SIG-M5 (cell line): ENCODE measurements at places on chromosomes 5 and 9.

GRCh38 chr9:96381125-96381524 lies 2.4 kb downstream of the SLC35D2 start:
- DNase-seq: no peak

DNA sequence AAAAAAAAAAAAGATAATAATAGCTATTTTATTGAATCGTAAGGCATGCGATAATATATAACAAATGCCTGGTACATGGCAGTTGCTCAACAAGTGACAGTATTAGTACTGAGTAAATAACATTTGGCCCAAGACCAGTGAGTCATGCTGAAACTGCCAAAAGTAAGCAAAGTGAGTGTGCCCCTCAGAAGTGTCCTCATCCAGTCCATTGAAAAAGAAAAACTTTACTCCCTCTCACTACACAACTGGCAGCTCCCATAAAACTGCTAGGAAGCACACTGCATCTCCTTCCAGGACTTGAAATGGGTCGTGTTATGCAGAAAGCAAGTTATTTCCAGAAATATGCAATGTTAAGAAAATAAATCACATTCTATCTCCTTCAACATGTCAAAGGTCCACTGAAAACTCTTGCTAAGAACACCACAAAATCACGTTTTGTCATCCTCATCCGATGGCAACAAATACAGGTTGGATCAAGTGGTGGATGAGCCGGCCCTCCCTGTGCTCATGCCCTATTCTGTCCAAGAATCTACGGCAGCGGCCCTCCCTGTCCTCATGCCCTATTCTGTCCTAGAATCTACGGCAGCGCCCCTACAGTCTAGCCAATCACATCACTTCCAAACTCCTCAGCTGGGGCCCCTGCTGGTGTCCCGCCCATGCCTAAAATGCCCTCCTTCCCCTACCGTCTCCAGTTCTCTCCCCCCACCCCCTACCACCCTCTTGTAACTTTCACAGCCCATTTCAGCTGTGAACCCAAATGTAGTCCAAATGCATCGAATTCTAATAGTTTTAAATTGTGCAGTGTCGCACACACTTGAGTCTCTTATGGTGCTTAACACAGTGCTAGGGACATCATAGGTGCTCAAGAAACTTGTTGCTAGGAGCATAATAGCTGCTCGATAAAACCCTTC lies 12.5 kb downstream of the PTCH1 start:
- DNase-seq: no peak

DNA sequence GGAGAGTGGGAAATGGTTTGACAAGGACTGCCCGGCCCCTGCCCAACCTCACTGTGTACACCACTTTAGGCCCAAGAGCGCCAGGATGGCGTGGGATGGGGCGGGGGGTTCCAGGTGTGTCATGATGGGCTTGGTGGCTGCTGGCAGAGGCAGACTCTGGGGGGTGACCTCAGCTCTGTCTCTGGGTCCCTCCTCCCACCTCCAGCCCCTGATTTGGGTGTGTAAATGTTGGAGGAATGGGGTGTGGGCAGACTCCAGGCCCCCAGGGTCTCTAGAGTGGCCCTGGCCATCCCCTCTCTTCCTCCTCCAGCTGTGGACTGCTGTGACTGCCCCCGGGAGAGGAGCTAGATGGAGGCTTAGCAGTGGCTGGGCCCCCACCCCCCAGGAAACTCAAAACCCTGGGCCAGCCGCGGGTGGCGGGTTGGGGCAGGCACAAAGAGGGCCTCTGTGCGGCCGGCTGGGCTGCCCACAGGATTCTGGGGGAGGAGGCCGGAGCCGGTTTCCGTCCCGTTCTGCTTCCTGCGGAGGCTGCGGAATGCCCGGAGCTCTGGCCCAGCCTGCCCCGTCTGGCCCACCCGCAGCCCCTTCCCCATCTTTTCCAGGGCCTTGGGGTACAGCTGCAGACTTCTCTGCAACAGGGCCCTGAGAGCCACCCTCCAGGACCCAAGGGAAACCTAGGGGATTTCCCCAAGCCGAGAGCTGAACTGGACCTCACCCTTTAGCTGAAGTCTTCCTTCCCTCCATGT lies 23.1 kb downstream of the CXXC5 start:
- no peak for DNase-seq

DNA sequence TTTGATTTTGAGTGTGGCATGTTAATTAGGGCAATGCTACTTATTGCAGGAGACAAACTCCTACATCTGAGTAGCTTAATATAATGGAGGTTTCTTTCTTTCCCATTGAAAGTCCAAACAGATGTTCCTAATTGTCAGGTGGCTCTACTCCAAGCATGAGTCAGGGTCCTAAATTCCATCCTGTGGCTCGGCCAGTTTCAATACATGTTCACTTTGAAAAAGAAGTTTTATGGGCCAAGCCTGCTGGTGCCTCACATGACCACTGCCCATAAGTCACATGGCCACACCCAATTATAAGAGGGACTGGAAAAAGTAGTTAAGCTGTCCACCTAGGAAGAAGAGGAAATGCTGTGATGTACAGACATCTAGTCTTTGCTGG lies 170.4 kb downstream of the ARRDC3 start:
- DNase-seq: no peak

DNA sequence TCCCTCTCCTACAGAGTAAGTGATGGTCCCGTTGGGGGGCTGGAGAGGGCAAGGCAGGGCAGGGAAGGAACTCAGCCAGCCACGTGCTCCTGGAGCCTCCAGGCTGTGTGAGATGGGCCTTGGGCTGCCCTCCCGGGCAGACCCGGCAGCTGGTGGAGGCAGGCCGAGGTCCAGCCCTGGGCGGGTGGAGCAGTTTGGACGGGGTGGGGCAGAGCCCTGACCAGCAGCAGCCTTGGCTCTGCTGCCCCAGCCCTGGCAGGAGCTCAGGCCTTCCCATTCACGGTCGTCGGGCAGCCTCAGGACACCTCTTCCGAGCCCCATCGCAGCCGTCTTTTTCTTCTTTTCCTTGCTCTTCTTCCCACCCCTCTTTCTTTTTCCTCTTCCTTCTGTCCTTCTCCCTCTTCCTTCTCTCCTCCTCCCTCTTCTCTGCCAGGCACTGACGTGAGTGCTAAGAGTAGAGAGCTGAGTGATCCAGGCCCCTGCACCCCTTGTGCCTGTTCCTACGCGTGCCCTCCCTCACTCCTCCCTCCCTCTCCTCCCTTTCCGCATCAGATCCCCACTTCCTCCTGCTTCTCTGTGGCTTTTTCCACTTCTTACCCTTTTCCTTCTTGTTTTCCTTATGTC lies 42.8 kb downstream of the AMBP start:
- no peak for DNase-seq

GRCh38 chr9:37995348-37995737 lies 73.7 kb downstream of the SHB start:
- no peak for DNase-seq

DNA sequence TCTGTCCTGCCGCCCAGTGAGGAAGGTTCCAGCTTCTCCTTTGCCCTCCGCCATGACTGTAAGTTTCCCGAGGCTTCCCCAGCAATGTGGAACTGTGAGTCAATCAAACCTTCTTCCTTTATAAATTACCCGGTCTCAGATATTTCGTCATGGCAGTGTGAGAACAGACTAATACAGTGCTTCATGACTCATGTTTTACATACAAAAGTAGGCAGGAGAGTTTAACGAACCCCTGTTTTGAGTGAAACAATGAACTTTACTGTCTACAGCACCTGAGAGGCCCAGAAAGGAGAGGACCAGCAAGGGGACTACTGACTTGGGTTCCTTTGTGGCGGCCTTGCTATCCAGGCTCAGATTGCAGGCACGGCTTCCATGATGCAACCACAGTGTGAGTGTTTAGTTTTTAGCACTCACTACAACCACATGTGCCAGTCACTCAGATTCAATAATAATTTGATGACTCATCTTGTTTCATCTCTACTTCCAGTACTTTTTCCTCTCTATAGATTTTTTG lies 139.1 kb upstream of the CLINT1 start:
- no peak for DNase-seq

- DNase-seq: no peak
Measured at GRCh38 chr9:16828340-16829281, 41.9 kb downstream of the BNC2 start.

- DNase-seq: no peak
Measured at GRCh38 chr5:145697251-145697990, 137.7 kb downstream of the PRELID2 start.

DNA sequence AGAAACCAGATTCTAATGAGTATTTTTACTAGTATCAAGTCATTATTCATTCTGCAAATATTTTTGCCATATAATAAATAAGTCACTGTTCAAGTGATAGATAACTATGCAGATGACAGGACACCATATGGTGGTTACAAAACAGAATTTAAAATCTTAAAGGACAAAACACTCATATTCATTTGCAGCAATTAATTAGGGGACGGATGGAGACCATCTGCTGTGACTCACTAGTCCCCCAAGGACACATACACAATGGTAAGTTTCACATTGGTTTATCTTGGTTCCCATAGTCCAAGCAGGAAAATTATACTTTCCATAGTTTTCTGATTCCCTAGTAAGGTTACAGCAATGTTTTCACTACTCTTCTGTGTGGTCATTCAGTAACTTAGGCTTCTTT lies 28.4 kb upstream of the SPATA31C2 start:
- no peak for DNase-seq

- DNase-seq: no peak
Measured at GRCh38 chr9:114958844-114959235, 28.4 kb upstream of the TNFSF8 start.

DNA sequence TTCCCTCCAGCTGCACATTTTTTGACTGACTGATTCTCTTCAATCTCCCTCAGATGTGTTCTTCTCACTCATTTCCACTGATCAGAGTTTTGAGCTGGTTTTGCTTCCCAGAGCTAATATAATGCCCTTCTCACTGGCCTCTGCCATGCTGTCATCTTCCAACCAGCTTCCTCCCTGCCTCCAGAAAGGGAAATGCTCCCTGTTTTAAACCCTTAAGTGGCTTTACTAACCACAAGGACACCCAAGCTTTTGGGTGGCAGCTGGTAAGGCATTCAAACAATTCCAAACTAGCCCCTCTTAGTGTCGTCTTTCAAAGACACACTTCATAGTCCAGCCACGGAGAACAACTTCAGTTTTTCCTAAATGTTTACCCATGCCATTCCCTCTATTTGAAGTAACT lies 172.5 kb downstream of the CRB2 start:
- DNase-seq: no peak

GRCh38 chr5:151937851-151938250 lies 13.2 kb upstream of the GLRA1 start:
- no peak for DNase-seq

- DNase-seq: no peak
Measured at GRCh38 chr5:139642891-139643871, 5.0 kb upstream of the CXXC5 start.

GRCh38 chr5:83058726-83059125 lies 18.5 kb downstream of the TMEM167A start:
- no peak for DNase-seq

DNA sequence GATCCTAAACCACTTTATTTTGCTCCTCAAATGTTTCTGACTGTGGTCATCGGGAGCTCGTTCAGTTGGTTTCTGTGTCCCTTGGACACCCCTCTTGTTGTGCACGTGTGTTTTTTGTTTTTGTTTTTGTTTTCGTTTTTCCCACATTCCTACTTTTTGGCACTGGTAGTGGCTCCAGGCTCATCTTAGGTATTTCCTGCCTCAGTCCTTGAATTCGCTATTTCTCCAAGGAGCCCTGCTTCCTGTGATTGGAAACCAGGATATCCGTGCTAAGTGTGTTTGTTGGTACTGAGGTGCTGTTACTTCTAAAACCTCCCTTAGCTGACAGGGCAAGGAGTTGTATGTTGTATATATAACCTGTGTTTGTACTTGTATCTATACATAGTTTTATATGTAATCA lies 5.9 kb downstream of the HMCN2 start:
- DNase-seq: no peak

GRCh38 chr9:92669890-92670708 lies at the start of gene IPPK:
Gene IPPK, minus strand, starts transcription at chr9:92670131. Its CDS starts 143 bp downstream, at chr9:92669988.
- peak; percentile 72 for DNase-seq
